Thymus (tissue), 14 donors: ENCODE measurements at places on chromosomes 1 and 21. TPM values are rescaled to one million over a fixed set of nuclear protein-coding genes. Genes with fewer than 3 reads are reported as not detected.

DNA sequence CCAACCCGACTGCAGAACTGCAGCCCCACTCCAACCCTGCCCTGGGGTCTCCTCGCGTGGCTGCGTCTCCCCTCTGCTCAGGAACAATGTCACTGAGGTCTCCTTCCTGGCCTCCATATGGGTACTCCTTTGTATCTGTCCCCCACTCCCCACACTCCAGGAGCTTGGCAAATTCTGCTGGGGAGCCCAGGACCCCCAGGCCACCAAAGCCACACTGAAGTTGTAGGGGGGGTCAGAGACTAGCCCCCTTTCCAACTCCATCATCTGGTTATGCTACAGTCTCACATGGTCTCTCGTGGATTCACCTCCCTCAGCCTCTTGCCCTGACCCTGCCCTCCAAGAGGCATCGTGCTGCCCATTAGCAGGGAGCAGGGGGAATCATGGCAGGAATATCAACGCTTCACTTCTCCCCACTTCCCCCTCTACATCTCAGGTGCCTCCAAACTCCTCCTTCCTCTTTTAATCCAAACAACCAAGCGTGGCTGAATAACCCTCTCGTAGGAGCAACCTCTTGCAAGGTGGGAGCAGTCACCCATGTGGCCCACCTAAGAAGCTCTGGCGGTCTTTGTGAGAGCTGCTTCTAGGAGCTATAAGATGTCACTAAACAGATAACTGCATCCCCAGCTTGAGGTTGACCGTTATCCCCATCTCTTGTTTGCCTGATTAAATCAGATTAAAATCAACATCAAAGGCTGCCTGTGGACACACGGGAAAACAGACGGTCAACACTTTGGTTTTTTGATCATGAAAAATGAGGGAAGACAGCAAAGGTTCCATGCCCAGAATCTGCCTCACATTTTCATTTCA is 86.4 kb downstream of the MIS18A start:
- no peak for DNase-seq

RNU1-1 gene
- total RNA-seq, result 17,380 TPM

DNA sequence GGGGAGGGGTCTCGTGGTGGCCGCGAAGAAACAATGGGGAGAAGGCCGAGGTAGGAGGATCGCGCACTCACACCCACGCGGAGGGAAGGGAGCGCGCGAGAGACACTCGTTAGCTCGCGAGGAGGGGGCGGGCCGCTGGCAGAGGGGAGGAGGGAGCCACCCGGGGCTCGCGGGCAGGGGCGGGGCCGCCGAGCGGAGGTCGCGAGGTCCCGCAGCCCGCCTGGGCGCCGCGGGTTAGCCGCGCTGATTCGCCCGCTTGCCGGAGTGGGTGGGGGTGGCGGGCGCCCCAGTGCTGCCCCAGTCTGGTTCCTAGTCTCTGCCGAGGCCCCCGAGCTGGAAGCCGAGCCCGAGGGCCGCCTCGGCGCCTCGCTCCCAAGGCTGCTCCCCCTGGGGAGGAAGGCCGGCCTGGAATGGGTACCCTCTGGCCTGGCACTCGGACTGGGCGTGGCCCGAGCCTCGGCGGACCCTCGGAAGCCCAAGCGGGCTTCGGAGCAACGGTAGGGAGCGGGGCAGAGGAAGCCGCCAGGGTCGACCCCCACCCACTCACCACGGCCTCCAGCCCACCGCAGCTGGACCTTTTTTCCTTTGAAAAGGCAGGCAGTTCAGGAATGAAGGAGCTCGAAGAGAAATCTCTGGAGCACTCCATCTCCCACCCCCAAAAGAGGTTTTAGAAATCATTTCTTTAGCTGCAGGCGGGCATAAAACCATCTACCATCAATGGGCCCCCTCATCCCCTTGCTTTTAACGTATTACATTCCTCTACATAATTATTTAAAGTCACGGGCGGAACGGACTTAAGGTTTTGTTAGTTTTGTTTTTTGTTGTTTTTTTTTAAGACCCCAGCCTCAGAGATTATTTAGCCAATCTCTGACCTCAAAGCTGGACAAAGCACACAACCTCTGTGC is 722 bp upstream of the TUT4 start:
- DNase-seq, result peak; percentile 83

C1orf226 gene
- total RNA-seq, result 0.14 TPM

DNA sequence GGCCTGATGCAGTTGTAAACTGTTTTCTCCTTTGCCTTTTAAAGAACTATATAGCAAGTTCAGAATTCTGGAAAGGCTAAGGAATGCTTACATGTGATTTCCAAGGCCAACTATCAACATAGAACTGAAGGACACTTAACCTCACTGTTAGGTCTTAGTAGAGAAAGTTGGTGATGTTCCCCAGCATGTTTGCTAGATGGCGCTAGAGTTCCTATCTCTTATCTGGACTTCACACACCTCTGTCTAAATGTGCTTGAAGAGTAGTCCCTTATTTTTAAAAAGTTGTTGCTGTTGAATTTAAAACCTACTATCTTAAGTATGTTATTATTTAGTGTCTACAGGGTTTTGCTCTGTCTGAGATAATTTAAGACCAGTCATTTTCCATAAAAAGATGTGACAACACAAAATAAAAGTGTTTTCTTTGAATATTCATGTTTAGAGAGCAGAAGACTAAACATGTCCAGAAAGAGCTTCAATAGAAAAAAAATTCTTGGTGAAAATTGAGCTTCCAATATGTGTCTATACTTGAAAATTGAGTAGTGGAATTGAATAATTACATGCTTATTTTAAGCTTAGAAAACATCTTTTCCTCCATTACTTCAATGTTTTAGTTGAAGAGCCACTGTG is 237.3 kb downstream of the S1PR1 start:
- peak; percentile 48 for DNase-seq

- DNase-seq, result no peak
These were observed 166.2 kb downstream of the TOMM20 start for GRCh38 chr1:234962340-234962989.

DNA sequence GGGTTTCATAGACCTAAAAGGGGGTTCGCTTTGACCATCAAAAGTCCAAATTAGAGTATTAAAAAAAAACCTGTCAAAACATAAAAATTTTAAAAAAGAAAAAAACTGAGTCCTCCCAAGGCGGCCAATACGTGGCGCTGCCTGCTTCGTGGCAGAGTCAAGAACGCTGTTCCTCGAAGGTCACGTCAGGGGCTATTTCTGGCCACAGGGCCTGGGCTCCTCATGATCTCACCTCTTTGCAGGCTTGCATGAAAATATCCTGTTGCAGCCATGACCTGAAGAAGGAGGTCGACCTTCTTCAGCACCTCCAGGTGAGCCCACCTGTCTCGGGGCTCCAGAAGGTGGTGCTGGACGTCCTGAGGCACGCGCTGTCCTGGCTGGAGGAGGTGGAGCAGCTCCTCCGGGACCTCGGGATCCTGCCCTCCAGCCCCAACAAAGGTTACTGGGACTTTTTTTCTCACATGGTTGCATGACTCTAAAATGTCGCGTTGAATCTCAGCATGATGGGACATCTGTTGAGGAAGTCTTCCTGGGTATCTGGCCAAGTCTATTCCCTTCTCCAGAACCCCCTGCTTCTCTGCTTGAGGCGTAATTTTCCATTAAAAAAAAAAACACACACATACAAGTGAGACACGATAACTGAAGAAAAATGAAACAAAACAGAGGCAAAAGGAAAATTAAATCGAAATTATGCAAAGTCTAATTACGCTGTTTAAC is 80.4 kb upstream of the EFHD2 start:
- DNase-seq, result no peak

DDAH1 gene
- 0.99 TPM for total RNA-seq

- DNase-seq, result no peak
These were observed 263.2 kb downstream of the KCTD3 start for GRCh38 chr1:215830226-215830810.

GRCh38 chr1:219401724-219402625 is 210.9 kb downstream of the ZC3H11B start:
- no peak for DNase-seq

SRP9 gene
- total RNA-seq, result 310 TPM

- no peak for DNase-seq
These were observed 130.8 kb downstream of the LACTBL1 start for GRCh38 chr1:22841860-22842281.

MED8 gene
- 25.2 TPM for total RNA-seq

SPRR5 gene
- total RNA-seq, result not detected

- no peak for DNase-seq
These were observed 130.1 kb upstream of the CTTNBP2NL start for GRCh38 chr1:112265931-112266330.
